ENCODE measurements at places on chromosomes 12 and 14.

DNA sequence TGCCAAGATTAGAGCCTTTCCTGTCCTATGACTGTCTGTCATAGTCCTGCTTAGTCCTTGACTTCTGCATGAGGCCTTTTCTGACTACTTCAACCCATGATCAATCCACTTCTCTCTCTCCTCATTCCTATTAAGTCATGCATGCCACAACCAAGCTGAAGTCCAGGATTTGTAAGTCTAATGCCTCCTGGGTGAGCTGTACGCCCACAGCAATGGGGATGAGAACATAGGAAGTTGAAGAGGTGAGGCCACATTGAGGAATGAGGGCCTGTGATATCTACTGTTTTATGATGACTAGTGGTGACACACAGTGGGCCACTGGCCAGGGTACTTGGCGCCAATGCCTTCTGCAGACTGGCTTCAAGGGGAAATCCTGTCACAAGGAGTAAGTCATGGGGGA, 994.1 kb upstream of the TMEM132C start:
- no peak for DNase-seq

DNA sequence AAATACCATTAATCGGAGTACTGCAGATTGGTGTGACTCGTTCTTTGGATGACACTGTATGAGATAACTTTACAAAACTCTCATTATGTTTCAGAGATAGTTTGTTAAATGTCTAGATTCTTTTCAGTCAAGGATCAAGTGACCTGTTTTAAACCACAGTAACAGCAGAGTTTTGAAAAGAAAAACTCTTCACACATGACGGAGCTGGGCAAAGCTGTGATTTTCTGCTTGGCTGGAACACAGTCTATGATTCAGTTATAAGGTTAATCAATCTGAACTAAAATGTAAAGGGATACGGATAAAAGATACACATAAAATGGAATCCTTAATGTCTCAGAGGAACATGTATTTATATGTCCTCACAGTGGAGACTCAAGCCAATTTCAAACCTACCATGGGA, 573.2 kb downstream of the PRKD1 start:
- DNase-seq, result no peak

DNA sequence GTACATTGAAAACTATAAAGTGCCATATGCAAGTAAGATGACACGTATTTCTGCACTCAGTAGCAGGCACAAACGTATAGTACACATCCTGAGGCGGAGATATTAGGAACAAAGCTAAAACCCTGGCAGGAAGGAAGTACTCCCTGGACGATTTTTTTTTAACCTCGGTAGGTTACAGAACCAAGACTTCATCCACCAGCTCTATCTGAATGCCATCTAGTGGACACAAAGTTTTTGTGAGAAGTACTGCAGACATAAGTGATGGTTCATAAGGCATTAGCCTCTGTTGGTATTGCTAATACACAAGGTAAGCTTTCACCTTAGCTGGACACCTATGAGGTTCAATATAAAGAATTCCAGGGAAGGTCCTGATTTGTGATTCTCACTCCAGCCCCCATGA, 83.0 kb upstream of the CCDC196 start:
- DNase-seq, result peak; percentile 38

DNA sequence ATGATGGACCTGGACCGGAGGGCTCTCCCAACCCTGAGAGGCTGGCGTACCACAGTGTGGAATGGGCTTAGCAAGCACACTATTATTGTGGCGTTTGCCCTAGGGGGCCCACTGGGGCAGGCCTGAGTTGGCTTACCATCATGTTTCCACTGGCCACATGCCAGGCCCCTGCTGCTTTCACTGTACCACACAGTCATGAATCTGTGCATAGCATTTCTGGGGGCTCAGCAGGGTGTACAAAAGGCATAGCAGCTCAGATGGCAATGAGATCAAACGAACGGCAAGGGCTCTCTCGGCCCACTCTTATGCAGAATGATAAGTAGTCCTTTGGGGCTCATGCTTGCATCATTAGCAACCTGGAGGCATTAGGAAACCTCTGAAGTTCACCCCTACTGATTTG, 137.0 kb upstream of the HIF1A start:
- no peak for DNase-seq

DNA sequence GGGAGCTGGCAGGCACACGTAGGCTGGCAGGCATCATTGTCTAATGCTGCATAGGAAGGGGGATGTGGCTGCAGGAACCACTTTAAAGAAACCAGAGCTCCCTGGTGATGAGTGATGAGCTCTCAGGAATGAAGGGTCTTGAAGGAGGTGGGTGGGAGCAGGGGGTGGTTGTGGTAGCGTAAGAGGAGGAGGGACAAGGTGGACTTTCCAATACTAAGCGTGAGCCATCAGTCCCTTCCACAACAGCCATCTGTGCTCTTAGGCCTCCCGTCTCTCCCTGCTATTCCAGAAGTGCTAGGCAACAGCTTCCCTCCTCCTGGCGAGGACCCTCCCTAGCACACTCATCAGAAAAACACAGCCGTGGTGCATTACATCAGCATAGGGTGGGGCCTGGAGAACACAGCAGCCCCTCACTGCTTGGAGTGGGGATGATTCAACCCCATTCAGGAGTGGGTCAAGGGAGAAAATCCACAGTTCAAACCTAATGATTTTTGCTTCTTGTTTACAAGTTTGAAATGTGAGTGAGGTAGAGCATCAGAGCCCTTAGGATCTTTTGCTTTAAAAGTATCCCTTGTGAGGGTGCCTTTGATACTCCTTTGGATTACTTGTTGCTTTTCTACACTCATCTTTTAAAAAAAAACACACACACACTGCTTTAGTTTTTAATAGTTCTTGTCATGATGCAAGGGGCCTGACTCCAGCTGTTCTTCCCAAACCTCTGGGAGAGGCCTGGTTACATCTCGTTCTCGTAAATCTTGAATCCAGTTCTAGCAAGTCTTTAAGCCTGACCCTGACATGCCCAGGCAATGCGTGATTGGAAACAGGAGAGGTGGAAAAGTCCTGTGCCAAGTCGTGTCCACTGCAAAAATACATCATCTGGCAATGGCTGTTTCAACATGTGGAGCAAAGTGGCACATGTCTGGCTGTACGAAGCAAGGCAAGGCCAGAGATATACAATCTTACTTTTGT, 356.4 kb upstream of the DDHD1 start:
- DNase-seq, result peak; percentile 88

DNA sequence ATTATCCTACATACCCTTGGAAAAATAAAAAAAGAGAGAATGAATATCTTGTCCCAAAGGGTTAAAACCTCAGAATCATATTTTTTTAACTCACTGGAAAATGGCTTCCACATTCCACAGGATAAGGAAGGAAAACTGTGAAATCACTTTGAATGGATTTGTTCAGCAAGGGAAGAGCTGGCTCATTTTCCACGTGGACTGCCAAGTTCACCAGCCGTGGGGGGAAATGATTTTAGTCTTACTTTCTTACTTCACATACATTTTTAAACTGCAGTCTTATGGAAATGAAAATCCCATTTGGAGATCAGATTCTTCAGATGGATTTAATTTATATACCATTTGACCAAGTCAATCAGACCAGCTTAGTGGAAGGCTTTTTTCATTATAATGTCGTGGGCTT, 29.9 kb upstream of the AEBP2 start:
- peak; percentile 95 for DNase-seq

DNA sequence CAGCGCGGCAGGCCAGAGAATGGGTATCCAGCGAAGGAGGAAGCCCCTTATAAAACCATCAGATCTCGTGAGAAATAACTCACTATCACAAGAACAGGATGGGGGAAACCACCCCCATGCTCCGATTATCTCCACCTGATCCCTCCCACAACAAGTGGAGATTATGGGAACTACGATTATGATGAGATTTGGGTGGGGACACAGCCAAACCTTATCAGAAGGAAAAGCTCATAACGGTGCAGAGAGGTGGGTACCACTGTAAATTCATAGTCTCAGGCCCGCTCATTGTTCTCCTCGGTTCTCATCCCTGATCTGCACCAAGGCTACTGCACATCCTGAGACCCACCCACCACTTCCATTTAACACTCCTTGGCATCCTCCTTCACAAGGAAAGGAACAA, 326.5 kb downstream of the MED13L start:
- no peak for DNase-seq

DNA sequence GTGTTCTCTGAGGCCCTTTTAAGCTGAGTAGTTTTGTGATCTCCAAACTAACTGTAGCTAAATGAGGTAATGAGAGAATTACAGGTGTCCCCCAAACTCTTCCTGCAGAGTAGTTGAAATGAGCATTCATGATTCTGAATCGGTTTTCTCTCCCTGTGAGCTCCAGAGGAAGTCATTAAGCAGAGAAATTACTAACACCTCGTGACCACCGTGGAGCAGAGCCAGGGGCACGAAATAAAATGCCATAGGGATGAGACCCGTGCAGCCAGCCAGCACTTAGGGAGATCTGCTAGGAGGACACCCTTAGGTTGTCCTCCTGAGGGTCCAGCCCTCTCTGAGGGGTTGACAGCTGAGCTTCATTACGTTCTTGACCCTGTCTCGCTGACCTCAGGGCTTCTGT, 79.5 kb downstream of the SLC25A47 start:
- no peak for DNase-seq

GRCh38 chr14:101927859-101928258, 36.5 kb upstream of the DYNC1H1 start:
- DNase-seq, result peak; percentile 90

- DNase-seq, result no peak
These were observed 59.9 kb downstream of the DUSP16 start for GRCh38 chr12:12502815-12503151.

DNA sequence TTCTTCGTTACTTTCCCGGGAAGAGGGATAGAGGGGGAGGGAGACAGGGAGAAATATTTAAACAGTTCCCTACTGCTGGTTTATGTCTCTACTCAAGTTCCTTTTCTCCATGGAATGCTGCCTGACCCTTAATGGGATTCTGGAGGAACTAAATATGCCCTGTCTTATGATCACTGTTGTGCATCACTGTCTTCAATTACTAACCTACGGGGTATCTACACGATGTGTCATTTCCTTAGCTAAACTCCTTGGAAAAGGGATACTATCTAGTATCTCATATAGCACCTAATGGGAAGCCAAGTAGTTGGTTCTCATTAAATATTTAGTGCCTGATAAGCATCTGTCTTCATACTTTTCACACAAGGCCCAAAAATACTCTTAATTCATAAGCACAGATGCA, 37.5 kb upstream of the FBLN5 start:
- no peak for DNase-seq

- peak; percentile 75 for DNase-seq
These were observed 71.9 kb downstream of the NTF3 start for GRCh38 chr12:5503774-5504173.

GRCh38 chr14:101199028-101199770, 295.7 kb upstream of the RTL1 start:
- no peak for DNase-seq

- peak; percentile 67 for DNase-seq
These were observed 229.2 kb downstream of the NRXN3 start for GRCh38 chr14:78399316-78399889.

- DNase-seq, result no peak
These were observed 9.5 kb downstream of the RAB5B start for GRCh38 chr12:55983232-55983842.

DNA sequence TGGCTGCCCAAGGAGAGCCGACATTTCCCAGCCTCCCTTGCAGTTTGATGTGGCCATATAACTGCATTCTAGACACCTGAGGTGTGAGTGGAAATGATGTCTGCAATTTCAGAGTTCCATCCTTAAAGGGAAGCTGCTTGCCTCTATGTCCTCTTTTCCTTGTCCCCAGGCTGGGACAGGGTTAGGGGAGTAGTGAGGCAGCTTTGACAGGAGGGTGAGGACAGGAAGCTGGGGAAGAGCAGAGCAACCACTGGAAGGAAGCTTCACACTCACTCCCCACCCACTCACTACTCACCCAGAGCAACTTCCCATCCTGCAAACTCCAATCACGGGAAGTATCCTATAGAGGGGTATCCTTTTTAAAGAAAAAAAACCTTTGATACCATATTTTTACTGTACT, 28.9 kb upstream of the LTA4H start:
- no peak for DNase-seq

- DNase-seq, result peak; percentile 28
These were observed 44.2 kb upstream of the MMP17 start for GRCh38 chr12:131783915-131784541.

DNA sequence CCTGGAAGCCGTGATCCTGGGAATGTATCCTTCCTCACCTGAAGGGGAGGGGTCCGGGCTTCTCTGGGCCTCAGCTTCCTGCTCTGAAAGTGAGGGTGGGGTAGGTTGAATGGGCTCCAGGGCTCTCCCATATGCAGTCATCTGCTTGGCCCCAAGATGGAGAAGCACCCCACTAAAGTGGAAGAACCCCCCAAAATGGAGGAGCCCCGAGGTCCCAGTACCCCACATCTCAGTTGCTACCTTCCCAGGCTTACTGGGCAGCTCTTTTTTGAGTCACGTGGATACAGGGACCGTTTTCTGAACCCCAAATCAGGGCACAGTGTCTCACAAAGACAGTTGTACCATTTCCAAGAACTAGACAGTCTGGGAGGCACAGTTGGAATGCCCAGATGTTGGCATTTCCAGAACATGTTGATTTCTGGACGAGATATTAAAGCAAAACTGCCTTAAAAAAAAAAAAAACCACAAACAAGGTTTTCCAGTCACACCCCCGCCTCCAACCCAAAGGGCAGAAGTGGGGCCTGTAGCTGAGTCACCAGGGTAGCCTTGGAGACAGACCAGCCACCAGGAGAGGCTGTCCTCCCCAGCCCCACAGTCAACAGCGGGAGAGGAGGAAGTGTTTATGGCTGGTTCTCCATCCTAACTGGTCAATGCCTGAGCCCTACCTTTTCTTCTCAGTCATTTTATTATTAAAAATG, 12.1 kb downstream of the VASH1 start:
- DNase-seq, result no peak

DNA sequence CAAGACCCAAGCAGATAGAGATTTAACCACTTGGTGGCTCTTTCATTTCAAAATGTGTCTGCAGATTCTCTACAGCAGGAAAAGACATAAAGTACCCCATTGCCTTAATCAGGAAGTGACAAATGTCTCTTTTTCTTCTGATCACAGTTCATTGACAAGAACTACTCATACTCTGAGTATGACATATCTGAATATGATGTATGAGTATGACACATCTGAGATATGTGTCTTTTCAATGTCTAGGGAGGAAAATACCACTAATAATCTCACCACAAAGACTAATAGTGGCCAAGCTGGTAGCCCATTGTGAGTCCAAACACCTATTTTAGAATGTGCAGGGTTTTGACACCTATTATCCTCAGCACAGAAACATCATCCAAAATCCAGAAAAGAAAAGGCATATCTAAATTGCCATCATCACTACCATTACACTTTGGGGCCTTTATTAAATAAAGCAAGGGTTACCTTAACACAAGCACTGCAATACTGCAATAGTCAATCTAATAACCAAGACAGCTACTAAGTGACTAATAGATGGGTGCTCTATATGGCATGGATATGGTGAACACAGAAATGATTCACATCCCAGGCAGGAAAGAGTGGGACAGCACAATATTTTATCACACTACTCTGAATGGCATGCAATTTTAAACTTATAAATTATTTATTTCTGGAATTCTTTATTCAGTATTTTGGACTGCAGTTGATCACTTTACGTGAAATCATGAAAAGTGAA, 243.7 kb upstream of the FAR2 start:
- no peak for DNase-seq

DNA sequence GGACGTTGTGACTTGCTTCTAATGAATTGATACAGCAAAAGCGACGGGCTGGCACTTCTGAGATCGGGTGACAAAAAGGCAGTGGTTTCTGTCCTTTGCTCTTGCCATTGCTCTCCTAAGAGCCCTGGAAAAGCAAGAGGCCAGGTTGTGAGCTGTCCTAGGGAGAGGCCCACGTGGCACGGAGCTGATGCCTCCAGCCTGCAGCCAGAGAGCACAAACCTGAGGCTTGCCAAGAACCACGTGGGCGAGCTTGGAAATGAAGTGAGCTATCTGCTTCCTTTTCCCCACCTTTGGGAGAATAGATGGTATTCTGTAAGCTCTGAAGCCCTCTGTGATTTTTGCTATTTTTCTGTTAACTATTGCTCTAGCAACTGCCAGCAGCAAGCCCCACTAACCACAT, 26.4 kb upstream of the NOS1 start:
- no peak for DNase-seq
